Neuronal stem cell (in vitro differentiated cells): ENCODE measurements at places on chromosomes 1 and 21.
A peak's percentile ranks its signal among the peaks of the same experiment; 100 is the strongest.

- no peak for DNase-seq
Measured at GRCh38 chr1:225548140-225548857, 104.6 kb downstream of the ENAH start.

DNA sequence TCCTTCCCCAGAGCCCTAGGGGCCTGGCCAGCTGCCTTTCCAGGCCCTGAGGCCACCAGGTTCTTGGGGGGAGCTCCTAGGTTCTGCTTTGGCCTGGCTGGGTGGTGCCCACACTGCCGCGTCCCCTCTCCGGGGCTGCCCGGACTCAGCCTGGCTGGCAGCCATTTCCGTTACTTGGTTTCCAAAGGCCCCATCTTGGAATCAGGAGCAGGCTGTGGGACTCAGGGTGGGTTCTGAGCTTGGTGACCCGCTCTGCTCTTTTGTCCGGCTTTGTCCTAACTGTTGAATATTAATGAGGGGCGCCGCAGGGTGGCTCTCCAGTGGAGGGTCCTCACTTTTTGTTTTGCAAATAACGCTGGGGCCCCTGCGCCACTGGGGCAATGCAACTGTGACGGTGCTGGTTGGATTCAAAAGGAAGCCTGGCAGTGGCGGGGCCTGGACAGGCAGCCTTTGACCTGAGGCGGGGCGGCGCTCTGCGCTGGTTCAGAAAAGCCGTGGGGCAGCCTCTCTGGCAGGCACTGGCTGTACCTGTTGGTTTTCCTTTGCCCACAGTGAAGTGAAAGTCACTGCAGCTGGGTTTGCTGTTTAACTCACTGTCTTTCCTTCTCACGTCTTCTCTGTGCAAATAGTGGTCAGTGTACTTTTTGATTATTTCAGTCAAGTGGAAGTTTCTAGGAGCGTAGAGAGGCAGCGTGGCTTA lies 20.2 kb downstream of the SKI start:
- DNase-seq: peak; percentile 82

DNA sequence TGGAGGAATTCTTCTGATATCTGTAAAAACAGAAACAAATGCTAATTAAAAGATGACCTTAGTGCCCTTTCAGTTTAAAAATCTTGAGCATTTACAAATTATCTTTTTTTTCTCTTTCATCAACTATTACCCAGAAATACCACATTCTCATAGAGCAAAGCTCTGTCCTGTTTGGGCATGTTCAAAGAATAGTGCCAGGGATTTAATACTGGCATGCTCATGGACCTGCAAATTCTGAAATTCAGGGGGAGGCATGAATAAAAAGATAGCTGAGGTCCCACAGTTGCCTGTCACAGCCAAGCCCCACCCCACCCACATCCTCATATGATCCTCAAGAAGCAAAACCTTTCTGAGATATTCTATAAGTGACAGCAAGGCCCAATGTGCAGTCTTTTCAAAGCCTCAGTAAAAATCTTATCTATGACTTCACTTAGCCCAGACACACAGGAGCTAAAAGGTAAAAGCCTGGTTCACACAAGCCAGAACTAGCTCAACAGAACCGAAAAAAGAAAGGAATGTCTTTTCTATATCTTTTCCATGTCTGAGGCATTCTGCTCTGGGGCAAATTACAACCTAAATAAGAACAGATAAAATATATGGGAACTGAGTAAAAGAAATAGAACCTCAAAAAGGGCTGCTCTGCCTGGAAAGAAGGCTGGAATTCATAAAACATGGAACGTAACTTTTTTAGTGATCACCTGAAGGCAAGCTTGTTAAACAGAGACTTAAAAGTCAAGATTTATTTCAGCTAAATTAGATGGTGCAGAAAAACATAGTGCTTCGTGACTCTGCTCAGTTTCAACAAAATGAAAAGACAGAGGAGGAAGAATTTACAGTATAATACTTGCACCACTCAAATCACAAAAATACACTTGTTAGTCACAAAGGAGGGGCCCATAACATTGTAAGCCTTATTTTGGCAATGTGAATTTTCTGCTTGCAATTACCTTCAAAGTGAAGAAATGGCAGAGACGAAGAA lies 11.0 kb downstream of the WLS start:
- DNase-seq: no peak

DNA sequence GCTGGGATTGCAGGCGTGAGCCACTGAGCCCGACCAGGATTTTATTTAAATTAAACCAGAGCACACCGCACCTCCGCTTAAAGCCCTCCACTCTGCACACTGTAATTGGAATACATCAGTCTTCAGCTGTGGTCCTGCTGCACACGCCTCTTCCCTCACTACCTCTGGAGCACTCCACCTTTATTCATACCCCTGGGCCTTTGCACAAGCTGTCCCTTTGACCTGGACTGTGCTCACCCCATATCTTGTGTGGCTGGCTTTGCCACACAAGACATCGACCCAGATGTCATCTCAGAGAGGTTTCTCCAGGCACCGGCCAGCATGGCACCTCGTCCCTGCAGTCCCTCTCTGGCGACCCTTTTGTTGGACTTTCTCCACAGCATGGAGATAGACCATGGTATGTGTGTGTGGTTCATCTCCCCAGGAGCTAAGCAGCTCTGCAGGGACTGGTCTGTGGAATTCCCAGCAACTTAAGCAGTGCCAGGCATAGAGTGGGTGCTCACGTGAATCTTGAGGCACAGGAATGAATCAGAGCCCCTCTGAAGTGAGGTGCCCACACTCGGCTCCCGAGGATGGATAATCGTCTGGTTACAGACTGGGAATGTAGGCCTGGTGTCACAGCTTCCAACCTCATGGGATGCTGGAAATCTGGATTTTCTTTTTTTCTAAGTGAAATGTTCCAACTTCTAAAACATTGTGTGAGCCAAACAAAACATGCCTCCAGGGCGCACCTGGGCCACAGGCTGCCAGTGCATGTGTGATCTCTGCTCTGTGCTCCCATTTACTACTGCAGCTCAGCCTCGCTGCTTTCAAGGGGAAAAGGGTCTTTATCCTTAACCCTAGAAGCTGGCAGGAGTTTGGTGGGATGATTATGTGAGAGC lies 61.9 kb downstream of the EVA1C start:
- DNase-seq: no peak

GRCh38 chr1:234226113-234226818 lies 147.0 kb upstream of the COA6 start:
- DNase-seq: no peak

DNA sequence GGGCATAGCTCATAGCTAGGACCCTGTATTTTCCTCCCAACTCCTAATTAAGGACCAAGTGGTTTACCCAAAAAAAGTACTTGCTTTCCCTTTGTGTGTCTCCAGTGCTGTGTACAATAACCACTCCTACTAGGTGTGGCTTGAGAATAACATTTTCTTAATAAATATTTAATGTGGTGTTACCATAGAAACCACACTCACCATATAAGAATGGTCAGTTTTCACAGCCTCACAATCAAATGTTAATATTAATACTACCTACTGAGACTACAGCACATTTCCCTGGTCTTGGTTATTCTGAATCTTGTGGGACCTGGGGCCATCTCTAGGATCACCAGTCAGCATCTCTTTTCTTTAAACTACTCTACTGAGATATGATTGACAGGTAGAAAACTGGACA lies 83.5 kb upstream of the BCAR3 start:
- no peak for DNase-seq

DNA sequence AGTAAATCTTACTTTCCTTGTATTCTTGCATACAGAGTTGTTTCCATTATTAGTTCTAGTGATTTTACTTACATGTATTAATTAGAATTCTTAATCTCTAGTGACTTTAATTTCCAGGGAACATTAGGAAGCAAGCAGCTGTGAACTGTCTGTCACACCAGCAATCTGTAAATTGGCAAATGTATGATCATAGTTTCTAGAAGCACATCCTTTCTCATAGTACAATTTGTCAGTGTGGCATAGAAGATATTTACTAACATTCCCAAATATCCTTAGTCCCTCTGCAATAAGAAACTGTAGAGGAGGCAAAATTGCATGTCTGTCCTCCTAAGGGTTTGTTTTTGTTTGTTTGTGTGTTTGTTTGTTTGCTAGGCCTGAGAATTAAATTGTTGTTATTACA lies 17.0 kb upstream of the FMO1 start:
- no peak for DNase-seq

DNA sequence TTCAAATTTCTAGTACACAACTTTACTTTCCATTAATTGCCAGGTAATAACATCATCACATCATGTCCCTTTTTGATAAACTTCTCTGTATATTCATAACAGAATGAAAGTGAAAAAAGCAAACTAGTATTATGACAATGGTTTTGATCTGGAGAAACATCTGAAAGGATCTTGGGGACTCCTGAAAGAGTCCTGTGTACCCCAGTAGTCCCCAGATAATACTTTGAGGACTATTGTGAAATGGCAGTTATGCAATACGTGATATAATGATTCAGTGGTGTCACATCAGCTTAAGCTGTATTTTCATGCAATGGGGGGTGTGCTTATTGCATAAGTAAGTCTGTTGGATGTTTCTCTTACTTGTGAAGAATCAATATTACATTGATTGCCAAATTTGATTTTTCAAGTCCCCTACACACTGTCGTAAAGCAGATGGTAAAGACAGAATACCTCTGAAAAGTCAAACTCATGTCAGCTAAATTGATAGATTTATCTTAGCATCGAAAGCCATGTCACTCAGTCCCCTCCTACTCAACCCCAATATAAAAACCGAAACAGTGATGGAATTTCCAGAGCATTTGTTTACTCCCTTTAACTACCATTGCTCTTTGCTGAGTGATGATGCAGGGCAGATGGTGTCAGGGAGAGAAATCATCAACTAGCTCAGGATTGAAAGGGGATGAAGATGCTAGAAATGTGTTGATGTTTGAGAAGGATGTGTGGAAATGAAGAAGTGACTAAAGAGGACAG lies 146.7 kb upstream of the C1orf105 start:
- DNase-seq: no peak

- DNase-seq: no peak
Measured at GRCh38 chr1:221045842-221046831, 166.9 kb downstream of the HLX start.
